Naive B cell (primary cell): ENCODE measurements at places on chromosomes 2 and 18. TPM values are rescaled to one million over a fixed set of nuclear protein-coding genes. Genes with fewer than 3 reads are reported as not detected.

Gene AFF3
- polyA plus RNA-seq: 140 TPM

- no peak for DNase-seq
Measured at GRCh38 chr18:25786758-25787157, 303.7 kb downstream of the SS18 start.

DNA sequence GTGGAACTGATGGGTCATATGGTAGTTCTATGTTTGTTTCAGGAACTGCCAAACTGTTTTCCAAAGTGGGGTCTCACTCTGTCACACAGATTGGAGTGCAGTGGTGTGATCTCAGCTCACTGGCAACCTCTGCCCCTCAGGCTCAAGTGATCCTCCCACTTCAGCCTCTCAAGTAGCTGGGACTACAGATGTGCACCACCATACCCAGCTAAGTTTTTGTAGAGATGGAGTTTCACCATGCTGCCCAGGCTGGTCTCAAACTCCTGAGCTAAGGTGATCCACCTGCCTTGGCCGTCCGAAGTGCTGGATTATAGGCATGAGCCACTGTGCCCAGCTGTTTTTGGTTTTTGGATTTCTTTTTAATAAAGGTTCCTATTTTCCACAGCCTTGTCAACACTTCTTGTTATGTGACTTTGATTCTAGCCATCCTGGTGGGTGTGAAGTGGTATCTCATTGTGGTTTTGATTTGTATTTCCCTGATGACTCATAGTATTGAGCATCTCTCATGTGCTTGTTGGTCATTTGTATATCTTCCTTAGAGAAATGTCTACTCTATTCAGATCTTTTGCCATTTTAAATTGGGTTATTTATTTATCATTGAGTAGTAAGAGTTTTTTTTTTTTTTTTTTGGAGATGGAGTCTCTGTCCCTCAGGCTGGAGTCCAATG lies 22.8 kb downstream of the NPC1 start:
- no peak for DNase-seq

Gene POTEI
- not detected for polyA plus RNA-seq

- no peak for DNase-seq
Measured at GRCh38 chr2:16142383-16143361, 202.3 kb downstream of the MYCN start.

DNA sequence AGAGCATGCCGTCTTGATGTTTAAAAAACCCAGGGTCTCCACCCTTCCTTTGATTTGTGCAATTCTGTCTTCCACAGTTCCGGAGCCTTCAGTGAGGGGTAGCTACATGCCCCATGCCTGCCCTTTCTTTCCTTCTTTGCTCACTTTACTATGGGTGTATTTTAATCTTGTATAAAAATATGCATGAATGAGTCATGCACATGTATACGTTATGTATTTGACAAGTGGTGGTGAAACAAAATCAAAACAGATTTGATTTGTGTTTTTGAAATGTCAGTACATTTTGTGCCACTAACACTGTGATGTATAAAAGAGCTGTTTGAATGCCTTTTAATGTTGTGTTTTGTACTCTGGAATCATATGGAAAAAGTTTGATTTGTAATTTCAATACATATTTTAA lies 126.5 kb downstream of the RNF144A start:
- no peak for DNase-seq

DNA sequence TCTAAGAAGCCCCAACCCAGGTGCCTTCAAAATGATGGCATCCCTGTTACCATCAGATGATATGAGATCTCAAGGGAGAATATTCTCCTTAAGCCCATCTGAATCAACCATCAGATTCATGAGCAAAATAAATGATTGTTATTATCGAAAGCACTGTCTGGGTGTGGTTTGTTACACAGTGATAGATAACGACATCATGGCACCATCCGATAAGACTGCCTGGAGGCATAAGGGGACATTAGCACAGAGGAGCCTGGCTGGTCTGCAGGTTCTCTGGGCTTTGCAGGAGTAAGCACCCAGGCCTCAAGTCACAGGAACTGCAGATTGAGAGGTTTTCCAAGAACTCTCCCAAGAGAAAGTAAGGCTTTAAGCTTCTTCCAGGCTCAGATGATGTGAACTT lies 15.6 kb downstream of the BMP10 start:
- DNase-seq: no peak

DNA sequence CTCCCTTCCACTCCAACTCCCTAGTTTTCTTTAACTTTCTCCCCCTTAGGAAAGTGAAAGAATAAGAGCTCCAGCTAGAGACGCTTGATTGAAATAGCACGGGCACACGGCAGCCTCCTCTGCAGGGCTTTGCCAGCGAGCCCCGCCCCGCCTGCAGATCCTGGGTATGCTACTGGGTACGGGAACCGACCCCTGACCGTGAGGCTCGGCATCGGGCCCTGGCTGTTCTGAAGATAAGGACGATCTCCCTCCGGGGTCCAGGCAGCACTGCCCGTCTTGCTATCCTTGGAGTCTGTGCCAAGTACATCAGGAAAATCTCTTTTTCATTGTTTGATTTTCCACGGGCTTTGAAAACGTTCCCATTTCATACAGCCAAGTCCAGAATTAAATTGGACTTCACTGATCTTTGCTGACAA lies 284.5 kb downstream of the MTX2 start:
- peak; percentile 1 for DNase-seq

- DNase-seq: no peak
Measured at GRCh38 chr2:238573916-238574315, 147.2 kb downstream of the ASB1 start.

- no peak for DNase-seq
Measured at GRCh38 chr2:71798266-71799012, 345.1 kb downstream of the DYSF start.

- no peak for DNase-seq
Measured at GRCh38 chr2:43934567-43934966, 61.2 kb downstream of the LRPPRC start.

Gene PDCL3
- 36.5 TPM for polyA plus RNA-seq

Gene ASB18
- not detected for polyA plus RNA-seq

- no peak for DNase-seq
Measured at GRCh38 chr2:95346231-95346737, 49.1 kb downstream of the KCNIP3 start.

Gene COL3A1
- not detected for polyA plus RNA-seq

Gene KCTD1
- not detected for polyA plus RNA-seq

GRCh38 chr18:61352611-61353010 lies 19.4 kb downstream of the CDH20 start:
- no peak for DNase-seq

- no peak for DNase-seq
Measured at GRCh38 chr2:152453129-152453911, 118.3 kb downstream of the FMNL2 start.

DNA sequence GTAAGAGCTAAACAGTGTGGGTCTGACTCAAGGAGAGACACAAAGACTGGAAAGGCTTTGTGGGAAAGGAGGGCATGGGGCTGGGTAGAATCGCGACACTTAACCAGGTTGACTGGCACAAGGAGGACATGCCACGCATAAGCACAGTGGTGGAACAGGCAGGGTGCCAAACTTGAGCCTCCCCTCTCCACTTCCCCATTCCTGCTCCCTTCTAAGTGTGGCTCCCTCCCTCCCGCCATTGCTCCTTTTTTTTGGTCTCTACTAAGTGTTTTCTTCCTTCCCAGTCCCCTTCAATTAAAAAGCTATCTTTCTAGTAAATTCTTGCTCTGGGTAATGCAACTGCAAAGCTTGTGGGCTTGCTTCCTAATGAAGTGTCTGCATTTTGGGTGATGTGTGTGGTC lies 40.3 kb upstream of the ZFP36L2 start:
- no peak for DNase-seq

- DNase-seq: no peak
Measured at GRCh38 chr2:174617718-174618117, 20.1 kb upstream of the WIPF1 start.

- DNase-seq: no peak
Measured at GRCh38 chr18:12009581-12010140, 28.4 kb downstream of the IMPA2 start.

- DNase-seq: no peak
Measured at GRCh38 chr2:192886636-192887035, 691.9 kb upstream of the TMEFF2 start.

Gene NCKAP5
- polyA plus RNA-seq: 0.21 TPM

DNA sequence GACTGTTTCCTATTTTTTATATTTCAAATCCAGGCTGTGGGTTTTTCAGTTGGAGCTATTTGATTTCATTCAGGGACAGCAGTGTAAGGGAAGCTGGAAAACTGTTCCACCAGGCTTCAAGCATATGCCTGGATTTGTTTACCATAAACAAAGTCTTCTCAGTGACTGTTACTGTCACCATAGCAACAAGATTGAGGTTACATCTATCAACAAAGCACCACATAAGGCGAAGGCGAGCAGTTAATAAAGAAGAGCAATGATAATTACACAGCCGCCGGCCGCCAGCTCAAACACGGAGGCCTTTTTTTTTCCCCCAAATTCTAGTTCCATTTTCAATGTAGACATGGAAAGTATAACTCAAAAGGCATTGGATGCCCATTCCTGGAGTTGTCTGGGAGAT lies 553.7 kb upstream of the SYT4 start:
- DNase-seq: no peak

GRCh38 chr2:190213441-190214335 lies 105.9 kb downstream of the HIBCH start:
- DNase-seq: no peak

Gene LHCGR
- not detected for polyA plus RNA-seq
